Activated effector memory CD4-positive, alpha-beta T cell treated with Interleukin-2 at 50 U/mL for 16 hours (primary cell): ENCODE measurements at places on chromosomes 4 and X.

GRCh38 chr4:42074294-42074693, 78.2 kb downstream of the BEND4 start:
- no peak for DNase-seq

- no peak for DNase-seq
Measured at GRCh38 chr4:8913858-8914460, 42.3 kb upstream of the HMX1 start.

- no peak for DNase-seq
Measured at GRCh38 chrX:125954236-125954635, 211.9 kb downstream of the DCAF12L2 start.

DNA sequence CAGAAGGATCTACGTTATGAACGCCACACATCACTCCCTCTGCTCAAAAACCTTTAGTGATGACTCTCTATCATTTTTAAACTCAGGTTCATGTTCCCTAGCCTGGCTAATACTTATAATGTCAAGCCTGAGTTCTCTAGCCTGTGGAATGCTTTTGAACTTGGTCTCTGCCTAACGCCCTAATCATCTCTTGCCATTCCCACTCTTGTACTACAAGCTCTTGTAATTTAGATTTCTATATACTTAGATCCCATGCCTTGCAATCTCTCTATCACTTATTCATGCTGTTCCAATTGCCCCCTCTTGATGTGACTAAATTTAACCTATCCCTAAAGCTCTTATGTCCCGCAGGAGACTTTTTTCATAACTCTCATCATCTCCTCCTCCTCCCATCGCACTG, 40.3 kb downstream of the SLC4A4 start:
- no peak for DNase-seq

GRCh38 chrX:70254909-70255308, 5.1 kb downstream of the P2RY4 start:
- DNase-seq = no peak

DNA sequence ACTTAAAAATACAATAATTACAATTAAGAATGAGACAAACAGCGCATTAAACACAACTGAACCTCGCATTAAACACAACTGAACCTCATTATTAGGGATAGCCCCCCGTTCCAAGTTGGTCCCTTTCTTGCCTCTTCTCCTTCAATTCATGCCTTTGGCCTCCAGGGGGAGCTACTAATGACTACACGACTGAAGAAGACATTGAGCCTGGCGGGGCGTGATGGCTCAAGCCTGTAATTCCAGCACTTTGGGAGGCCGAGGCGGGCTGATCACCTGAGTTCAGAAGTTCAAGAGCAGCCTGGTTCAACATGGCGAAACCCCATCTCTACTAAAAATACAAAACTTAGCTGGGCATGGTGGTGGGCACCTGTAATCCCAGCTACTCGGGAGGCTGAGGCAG, 56.4 kb upstream of the NWD2 start:
- no peak for DNase-seq

DNA sequence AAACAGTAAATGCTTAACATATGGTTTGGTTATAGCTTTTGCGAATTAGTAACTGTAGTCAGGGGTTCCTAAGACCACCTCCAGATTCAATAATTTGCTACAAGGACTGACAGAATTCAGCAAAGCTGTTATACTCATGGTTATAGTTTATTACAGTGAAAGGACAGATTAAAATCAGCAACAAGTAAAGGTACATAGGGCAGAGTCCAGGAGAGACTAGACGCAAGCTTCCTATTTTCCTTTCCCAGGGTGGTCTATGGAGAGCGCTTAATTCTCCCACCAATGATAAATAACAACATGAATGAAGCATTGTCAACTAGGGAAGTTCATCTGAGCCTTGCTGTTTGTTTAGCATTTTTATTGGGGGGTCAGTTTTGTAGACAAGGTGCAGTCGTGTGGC, 5.9 kb downstream of the NSUN7 start:
- no peak for DNase-seq

- DNase-seq = no peak
Measured at GRCh38 chr4:148874331-148874730, 432.1 kb upstream of the NR3C2 start.

DNA sequence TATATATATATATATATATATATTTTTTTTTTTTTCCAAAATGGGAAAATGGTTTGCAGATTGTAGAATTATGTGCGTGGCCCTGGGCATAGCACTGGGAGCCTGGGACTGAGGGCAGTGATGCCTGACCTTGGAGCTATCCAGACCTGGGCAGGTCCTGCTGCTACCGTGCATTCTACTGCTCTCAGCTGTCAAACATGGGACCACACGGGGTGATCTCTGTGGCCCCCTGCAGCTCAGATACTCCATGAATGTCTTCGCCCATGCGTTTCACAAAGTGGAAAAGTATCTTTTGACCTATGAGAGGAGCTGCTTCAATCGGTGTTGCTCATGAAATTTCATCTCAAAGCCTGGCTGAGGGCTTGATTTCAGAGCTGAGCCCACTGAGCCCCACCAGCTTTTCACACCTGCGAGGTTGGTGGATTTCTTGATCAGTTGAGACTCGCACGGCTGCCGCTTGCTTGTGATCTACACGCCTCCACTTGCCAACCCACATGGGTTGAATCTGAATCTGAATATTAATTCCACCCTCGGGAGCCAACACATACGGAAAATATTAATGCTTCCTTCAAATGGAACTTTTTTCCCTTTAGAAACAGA, 35.7 kb downstream of the ING2 start:
- no peak for DNase-seq

DNA sequence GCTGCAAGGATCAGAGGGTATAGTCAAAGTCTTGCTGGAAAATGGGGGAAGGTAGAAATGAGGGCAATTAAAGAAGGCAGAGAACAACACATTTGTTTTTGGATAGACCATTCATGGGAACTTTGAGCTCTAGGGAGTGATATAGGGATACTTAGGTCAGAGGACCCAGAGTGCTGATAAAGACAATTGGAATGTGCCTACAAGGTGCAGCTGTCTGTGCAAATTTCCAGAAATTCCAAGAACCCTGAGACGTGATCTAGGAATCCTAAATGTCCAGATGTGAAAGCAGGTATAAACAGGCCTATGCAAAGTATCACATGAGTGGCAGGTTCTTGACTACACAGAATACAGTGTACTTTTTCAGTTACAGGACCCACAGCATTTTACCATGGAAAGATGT, 24.2 kb downstream of the FNIP2 start:
- no peak for DNase-seq

GRCh38 chr4:179585761-179586160, 2143.5 kb upstream of the AGA start:
- DNase-seq = no peak

DNA sequence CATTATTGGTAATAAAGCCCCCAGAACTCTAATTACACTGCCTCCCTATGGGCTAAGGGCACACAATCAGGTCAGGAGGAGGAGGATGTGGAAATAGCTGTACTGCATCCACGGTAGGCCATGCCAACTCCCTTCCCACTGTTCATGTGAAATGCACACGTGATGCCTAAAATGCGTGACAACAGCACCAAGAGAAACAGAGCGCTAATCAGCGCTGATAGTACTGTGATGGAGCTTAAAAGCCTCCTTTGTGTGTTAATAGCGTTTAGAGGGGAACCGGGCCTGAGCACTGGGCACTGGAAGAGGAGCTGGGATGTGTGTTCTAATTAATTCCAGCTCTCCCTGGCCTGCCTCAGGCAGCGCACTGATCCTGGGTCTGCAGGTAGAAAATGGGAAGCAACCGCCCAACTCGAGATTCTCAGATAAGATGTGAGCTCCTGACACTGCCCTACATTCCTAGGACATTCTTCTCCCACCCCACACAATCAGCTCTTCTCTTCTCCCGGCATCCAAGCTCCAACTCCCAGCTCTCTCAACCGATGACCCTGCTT, 12.9 kb downstream of the DCTD start:
- no peak for DNase-seq

- DNase-seq = peak; percentile 17
Measured at GRCh38 chrX:47623540-47624027, 3.9 kb upstream of the SYN1 start.

GRCh38 chr4:40157436-40157835, 39.4 kb upstream of the RHOH start:
- DNase-seq = no peak

DNA sequence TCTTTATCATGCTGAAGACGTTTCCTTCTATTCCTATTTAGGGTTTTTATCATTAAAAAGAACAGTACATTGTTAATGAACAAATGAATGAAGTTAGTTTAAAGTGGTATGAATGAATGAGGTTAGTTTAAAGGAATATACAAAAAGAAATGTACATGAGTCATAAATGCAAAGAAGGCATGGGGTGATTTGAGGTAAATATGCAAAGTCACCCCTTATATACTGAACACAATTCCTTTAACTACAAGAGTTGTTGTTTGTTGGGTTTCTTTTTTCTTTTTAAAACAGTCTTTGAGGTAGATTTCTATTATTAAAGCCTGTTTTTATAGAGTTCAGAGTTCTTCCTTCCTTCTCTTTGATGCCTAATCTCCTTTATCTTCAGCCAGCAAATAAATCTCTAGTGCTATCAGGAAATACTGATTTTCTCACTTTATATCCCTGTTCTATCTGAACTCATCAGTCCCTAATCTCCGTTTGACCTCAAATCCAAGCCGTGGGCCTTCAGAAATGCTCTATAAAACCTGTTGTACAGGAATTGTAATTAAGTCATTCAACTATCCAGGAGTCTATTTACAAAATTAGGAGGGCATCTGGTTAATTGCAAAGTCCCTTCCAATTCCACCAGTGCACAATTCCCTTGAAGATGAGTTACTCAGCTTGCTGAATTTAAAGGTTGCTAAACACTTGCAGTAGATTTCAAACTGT, 31.6 kb upstream of the ABCG2 start:
- DNase-seq = no peak

DNA sequence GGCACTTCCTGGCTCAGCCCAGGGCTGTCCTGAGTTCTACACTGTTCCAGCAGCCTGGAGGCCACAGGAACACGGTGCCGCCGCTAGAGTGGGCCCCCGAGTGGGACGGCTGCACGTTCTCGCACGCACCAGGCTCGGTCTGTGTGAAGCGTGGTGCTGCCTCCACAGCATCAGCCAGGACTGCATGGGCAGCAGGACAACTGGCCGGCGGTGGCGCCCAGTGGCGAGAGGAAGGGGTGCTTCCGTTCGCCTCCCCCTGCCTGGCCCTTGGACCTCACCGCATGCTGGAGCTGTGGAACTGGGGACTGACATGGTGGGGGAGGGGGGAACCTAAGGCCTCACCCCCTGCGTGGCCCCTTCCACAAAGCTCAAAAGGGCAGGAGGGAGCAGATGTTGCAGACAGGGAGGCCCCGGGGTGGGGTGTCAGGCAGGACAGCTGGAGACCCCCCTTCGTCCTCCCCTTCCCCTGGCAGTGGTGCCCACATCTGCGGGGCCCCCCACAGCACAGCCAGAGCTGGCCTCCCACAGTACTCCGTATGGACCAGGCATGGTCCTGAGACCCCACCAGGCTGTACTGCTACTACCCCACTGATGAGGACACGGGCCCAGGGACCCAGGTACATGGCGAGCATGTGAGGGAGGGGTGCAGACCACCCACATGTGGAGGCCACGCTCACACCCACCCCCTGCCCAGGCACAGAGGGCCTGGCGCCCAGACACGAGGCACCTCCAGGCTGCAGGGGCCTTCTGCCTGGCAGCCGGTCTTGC, 58.5 kb downstream of the ACOX3 start:
- DNase-seq = no peak

DNA sequence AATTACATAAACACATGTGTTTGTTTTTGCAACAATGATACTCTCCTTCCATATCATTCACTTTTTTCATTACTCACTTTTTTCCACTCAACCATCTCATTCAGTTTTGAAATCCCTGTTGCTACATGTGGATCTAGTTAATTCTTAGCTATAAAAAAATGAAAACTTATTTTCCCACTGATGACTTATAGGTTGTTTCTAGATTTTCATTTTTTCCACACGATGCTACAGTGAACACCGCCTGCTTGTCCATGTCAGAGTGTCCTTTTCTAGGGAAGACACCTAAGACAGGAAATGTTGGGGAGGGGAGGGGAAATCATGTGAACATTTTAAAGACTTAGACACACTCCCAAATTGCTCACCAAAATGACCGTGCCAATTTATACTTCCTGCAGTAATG, 70.2 kb downstream of the SUPT20HL2 start:
- DNase-seq = no peak

DNA sequence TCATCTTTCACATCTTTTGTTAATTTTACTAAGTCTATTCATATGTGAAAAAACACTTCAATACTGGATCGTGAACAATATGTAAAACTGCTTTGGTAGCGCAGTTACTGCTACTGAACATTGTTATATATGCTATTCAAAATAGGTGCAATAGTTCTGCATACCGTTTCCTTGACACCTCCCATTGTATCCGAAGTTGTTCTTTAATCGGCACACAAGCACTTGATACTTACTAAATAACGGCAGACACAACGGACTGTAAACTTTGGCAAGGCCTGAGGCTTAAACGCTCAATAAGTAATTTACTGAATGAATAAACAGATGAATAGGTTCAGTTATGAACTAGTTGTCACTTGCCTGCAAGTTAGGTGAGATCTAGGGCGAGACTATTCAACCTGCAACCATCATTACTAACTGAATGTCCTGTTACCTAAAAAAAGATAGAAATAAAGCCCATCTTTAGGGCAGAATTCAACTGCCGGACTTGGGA, 620 bp downstream of the ANAPC10 start:
- no peak for DNase-seq
